Naive thymus-derived CD4-positive, alpha-beta T cell (primary cell): ENCODE measurements at places on chromosomes 7 and 10.

GRCh38 chr10:74824900-74825370 is 1.5 kb upstream of the KAT6B start:
- peaks cover 5% of the 10 kb centered on the region for H3K36me3 ChIP-seq
- no peaks in the 10 kb centered on the region for H3K27me3 ChIP-seq
- peak overlapping the region; percentile 67 for H3K27ac ChIP-seq
- H3K4me3 ChIP-seq = peak overlapping the region; percentile 72
- H3K4me1 ChIP-seq = peaks cover 45% of the 10 kb centered on the region

- no peaks in the 10 kb centered on the region for H3K4me1 ChIP-seq
- H3K27ac ChIP-seq = no peak overlapping the region
- no peak overlapping the region for H3K4me3 ChIP-seq
- H3K36me3 ChIP-seq = no peaks in the 10 kb centered on the region
- DNase-seq = no peak
Measured at GRCh38 chr7:36423633-36424032, 34.0 kb downstream of the ANLN start.

- DNase-seq = no peak
- H3K36me3 ChIP-seq = peaks cover 8% of the 10 kb centered on the region
- H3K27ac ChIP-seq = no peak overlapping the region
- no peak overlapping the region for H3K4me3 ChIP-seq
- no peaks in the 10 kb centered on the region for H3K4me1 ChIP-seq
Measured at GRCh38 chr10:125857185-125857760, 23.8 kb downstream of the DHX32 start.

- no peak overlapping the region for H3K27ac ChIP-seq
- DNase-seq = no peak
- H3K36me3 ChIP-seq = no peaks in the 10 kb centered on the region
- H3K4me1 ChIP-seq = no peaks in the 10 kb centered on the region
Measured at GRCh38 chr7:46224363-46224762, 303.3 kb upstream of the IGFBP3 start.

- H3K36me3 ChIP-seq = no peaks in the 10 kb centered on the region
- no peak overlapping the region for H3K27ac ChIP-seq
- no peaks in the 10 kb centered on the region for H3K27me3 ChIP-seq
- DNase-seq = peak; percentile 49
Measured at GRCh38 chr7:23696916-23697441, 13.0 kb upstream of the STK31 start.

DNA sequence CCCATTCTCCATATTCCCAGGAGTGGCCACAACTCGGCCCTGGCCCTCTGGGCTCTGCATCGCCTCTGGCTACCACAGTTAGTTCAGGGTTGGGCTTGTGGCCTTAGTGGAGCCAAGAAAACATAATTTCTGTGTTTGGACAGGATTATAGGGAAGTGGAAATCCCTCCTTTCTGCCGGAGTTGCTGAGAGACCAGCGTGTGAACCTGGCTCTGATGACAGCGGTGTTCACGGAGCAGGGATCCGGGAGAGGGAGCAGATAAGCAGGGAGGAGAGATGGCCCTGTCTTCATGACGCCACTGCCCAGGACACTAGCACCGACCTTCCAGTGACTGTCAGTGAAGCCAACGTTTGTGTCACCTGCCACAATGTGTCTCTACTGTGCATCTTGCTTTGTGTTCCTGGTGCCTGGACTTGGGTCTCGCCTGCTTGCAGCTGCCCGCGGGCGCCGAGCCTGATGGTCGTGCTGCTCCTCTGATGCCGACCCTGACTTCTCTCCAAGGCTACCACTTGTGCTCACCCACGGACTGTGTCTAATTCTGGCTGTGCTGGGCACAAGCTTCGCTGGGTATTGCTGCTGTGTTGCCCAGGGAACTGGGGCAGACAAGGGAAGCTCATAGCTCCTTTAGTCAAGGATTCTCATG is 67.0 kb upstream of the VIPR2 start:
- no peak overlapping the region for H3K4me3 ChIP-seq
- no peak overlapping the region for H3K27ac ChIP-seq
- H3K27me3 ChIP-seq = no peaks in the 10 kb centered on the region
- H3K36me3 ChIP-seq = no peaks in the 10 kb centered on the region
- no peak for DNase-seq
- H3K4me1 ChIP-seq = peaks cover 15% of the 10 kb centered on the region

- no peaks in the 10 kb centered on the region for H3K27me3 ChIP-seq
- no peak within 1 kb of the TSS for H3K4me3 ChIP-seq
- no peaks in the 10 kb centered on the region for H3K36me3 ChIP-seq
- no peak for DNase-seq
Measured at GRCh38 chr10:67837541-67838314, at the start of gene DNAJC12. TSS of gene DNAJC12 (minus strand) at chr10:67838188. CDS start at chr10:67838011, 177 bp downstream.

DNA sequence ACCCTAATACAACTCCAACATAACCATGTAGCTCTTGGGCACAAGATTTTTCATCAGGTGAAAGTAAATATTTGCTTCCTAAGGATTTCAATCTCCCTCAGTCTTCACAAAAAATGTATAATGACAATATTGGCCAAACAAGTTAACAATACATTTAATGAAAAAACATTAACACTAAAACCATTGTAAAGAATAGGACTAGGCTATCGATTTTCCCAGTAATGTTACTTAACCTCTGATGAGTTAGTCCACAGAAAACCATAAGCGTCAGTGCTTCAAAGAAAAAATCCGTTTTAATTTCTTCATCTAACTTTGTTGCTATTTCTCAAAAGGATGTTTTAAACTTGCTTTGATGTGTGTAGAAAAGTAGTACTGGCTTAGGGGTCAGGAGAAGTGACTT is 1.2 kb downstream of the ZNF33B start:
- peak overlapping the region; percentile 84 for H3K27ac ChIP-seq
- no peak overlapping the region for H3K4me3 ChIP-seq
- peaks cover 15% of the 10 kb centered on the region for H3K4me1 ChIP-seq
- no peaks in the 10 kb centered on the region for H3K27me3 ChIP-seq
- no peak for DNase-seq
- peaks cover 4% of the 10 kb centered on the region for H3K36me3 ChIP-seq

- no peak overlapping the region for H3K27ac ChIP-seq
- H3K4me1 ChIP-seq = no peaks in the 10 kb centered on the region
- H3K4me3 ChIP-seq = no peak overlapping the region
- no peaks in the 10 kb centered on the region for H3K36me3 ChIP-seq
Measured at GRCh38 chr7:55055479-55055878, 36.7 kb downstream of the EGFR start.

- H3K27me3 ChIP-seq = no peaks in the 10 kb centered on the region
- no peak overlapping the region for H3K27ac ChIP-seq
- H3K4me1 ChIP-seq = no peaks in the 10 kb centered on the region
- no peak for DNase-seq
- H3K4me3 ChIP-seq = no peak overlapping the region
Measured at GRCh38 chr7:47379629-47380324, 202.1 kb downstream of the TNS3 start.

GRCh38 chr7:2953588-2954407 is 89.9 kb downstream of the CARD11 start:
- no peak for DNase-seq
- peaks cover 48% of the 10 kb centered on the region for H3K36me3 ChIP-seq
- no peak overlapping the region for H3K4me3 ChIP-seq
- H3K27me3 ChIP-seq = no peaks in the 10 kb centered on the region

GRCh38 chr7:127770885-127771284 is 118.9 kb downstream of the SND1 start:
- no peak overlapping the region for H3K4me3 ChIP-seq
- no peaks in the 10 kb centered on the region for H3K4me1 ChIP-seq
- no peaks in the 10 kb centered on the region for H3K36me3 ChIP-seq
- H3K27me3 ChIP-seq = no peaks in the 10 kb centered on the region

DNA sequence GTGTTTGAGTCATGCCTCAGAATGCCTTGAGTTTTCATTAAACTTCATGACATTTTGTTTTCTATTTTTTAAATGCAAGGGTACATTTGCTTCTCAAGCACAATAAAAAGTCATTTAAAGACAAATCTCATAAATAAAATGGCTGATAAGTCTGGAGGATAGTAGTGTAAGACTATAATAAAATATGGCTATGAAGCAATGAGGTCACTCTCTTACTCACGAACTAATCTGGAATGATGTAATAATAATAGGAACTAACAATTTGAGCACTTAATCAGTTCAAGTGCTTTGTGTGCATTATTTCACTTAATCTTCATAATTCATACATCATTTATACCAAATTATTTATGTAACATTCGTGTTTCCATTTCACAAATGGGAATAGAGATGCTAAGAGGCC is 149.3 kb upstream of the CTTNBP2 start:
- no peaks in the 10 kb centered on the region for H3K4me1 ChIP-seq
- no peak overlapping the region for H3K4me3 ChIP-seq
- no peaks in the 10 kb centered on the region for H3K27me3 ChIP-seq
- no peak for DNase-seq

DNA sequence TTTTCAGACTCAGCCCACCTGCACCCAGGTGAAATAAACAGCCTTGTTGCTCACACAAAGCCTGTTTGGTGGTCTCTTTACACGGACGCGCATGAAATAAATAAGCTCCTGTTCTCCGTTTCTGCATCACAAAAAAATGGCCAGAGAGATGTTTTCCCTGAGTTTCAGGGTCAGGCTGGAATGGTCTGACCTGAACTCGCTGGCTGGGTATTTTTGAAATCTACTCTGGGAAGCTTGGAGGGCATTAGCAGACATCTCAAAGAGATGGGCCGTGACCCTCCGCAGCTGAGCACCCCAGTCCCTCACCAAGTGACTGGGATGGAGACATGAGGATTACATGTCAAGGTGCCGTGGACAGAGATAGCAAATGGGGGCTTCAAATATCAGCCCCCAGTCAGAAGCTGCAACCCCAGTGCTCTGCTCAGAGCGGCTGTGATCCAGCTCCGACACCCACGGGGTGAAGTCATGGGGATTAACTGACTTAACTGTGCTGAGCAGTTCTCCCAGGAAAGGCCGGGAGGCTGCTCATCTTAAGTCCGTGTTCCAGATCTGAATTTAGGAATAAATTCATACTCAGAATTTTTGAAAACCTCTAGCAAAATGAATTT is 22.3 kb downstream of the CALML5 start:
- H3K27ac ChIP-seq = no peak overlapping the region
- H3K27me3 ChIP-seq = no peaks in the 10 kb centered on the region
- no peaks in the 10 kb centered on the region for H3K4me1 ChIP-seq
- no peak overlapping the region for H3K4me3 ChIP-seq
- DNase-seq = no peak
